A549 treated with ZK216348 at 1 μM for 4 hours (cell line): ENCODE measurements at places on chromosomes 3 and 15. TPM values are rescaled to one million over a fixed set of nuclear protein-coding genes. Genes with fewer than 3 reads are reported as not detected.

The ROPN1 gene
- not detected in 5 replicates for total RNA-seq

The CAMP gene
- not detected in 5 replicates for total RNA-seq

The GRAMD2A gene
- total RNA-seq: not detected in 5 replicates

The NANOGP8 gene
- total RNA-seq: not detected in 5 replicates

The WDR82 gene
- 45.4 to 57.8 TPM (median 50.5 TPM) in 5 replicates for total RNA-seq

The GNAT1 gene
- total RNA-seq: 0.07 TPM in 1 of 5 replicates, not detected in the others

The GOLGA6L7 gene
- not detected in 5 replicates for total RNA-seq

The DUOXA2 gene
- total RNA-seq: not detected in 5 replicates

The RPSA gene
- 2,440 to 2,963 TPM (median 2,631 TPM) in 5 replicates for total RNA-seq

The IL16 gene
- total RNA-seq: 0.24 TPM in 1 of 5 replicates, not detected in the others

The KY gene
- 0.07 to 0.25 TPM (median 0.20 TPM) in 3 of 5 replicates, not detected in the others for total RNA-seq

The CLCN2 gene
- total RNA-seq: 4.0 to 6.1 TPM (median 5.5 TPM) in 5 replicates

The STX19 gene
- total RNA-seq: not detected in 5 replicates

The KNG1 gene
- total RNA-seq: 0.09 TPM in 1 of 5 replicates, not detected in the others

The ITGA11 gene
- total RNA-seq: 2.3 to 7.9 TPM (median 4.6 TPM) in 5 replicates

The ZNF621 gene
- total RNA-seq: 6.2 to 8.1 TPM (median 7.4 TPM) in 5 replicates

The GOLGA8T gene
- 1.1 to 2.8 TPM (median 2.0 TPM) in 5 replicates for total RNA-seq

The CD80 gene
- not detected in 5 replicates for total RNA-seq

The MLF1 gene
- 22.0 to 37.0 TPM (median 24.5 TPM) in 5 replicates for total RNA-seq

The LRRC31 gene
- not detected in 5 replicates for total RNA-seq

The CLSTN2 gene
- total RNA-seq: 0.01 to 0.05 TPM (median 0.02 TPM) in 5 replicates

The GPR171 gene
- total RNA-seq: not detected in 5 replicates

The IL5RA gene
- total RNA-seq: not detected in 5 replicates

The TAMM41 gene
- total RNA-seq: 26.2 to 31.5 TPM (median 29.0 TPM) in 5 replicates
